ENCODE measurements at places on chromosomes 4 and X.

DNA sequence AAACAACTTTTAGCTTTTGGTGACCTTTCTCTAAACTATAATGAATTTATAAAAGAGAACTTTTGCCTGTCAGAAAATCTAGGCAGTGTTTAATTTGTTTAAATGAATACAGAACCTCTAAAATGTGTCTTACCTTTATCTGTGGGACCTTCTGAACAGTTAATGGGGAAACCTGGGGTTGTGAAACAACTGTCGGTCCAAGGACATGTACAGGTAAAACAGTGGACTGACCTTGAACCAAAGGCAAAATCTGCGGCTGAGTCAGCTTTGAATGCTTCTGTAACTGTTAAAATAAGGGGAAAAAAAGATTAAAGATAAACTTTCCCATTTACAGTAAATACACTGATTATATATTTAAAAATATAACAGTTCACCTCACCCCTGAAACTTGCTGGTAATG lies 65.1 kb downstream of the WNK3 start:
- DNase-seq = no peak

DNA sequence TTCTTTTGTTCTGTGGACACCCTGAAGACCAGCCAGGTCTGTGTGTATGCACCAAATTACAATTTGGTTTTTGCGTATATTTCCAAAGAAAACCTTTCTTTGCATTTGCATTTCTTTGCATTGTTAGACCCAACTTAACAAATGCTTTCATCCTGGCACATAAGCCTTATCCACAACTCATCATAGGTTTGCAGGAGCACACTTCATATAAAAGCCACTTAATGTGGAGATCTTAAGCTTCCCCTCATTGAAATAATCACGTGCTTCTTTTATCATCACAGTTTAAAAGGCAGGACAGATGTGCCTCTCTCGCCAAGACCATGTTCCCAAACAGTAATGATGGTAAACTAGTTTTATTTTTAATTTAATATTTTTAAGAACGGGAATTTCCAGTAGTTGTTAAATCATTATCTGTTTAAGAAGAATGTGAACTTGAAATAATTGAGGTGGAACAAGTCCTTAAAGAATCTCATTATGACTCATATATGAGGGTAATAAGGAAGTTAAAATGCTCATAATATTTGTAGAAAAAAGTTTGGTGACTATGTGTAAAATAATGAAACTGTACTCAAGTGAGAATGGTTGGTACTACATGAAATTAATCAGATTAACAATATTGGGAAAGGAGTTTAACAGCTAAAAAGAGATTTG lies 65.5 kb downstream of the GLRA3 start:
- DNase-seq = no peak

GRCh38 chrX:13482746-13483541 lies 86.5 kb upstream of the EGFL6 start:
- DNase-seq = no peak

GRCh38 chr4:139556724-139557555 lies 921 bp upstream of the SETD7 start:
- DNase-seq = peak; percentile 90

DNA sequence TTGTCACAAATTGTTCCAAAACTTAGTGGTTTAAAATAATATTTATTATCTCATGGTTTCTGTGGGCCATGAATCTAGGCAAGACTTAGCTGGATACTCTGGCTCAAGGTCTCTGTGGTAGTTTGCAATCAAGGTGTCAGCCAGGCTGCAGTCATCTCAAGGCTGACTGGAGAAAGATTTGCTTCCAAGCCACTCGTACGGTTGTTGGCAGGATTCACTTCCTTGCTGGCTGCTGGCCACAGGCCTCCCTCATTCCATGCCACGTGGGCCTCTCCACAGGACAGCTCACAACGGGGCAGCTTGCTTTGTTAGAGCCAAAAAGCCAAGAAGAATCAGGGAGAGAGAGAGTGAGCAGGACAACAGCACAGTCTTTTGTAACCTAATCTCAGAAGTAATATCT lies 101.4 kb downstream of the WWC2 start:
- DNase-seq = peak; percentile 14

- DNase-seq = no peak
Observed at GRCh38 chr4:147151763-147152162, 206.1 kb upstream of the TTC29 start.

- no peak for DNase-seq
Observed at GRCh38 chr4:88005076-88005475, 2.4 kb upstream of the PKD2 start.

DNA sequence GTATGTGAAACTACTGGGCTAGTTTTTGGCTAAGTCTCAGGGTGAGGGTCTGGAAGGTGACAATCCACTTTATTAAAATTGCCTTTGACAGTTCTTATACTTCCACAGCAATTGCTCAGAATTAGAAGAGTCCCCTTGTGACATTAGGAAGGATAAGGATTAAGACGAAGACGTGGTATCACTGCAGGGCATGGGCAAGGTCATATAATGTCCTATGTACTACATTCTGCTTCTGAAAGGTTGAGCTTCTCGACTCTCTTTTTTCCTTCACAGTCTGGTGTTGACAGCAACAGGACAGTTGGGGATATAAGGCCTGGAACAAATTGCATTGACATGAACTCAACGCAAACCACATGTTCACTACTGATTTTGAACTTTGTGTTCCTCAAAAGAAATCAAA lies 40.9 kb upstream of the PRDM5 start:
- no peak for DNase-seq

GRCh38 chr4:93263166-93263565 lies 565.4 kb upstream of the ATOH1 start:
- peak; percentile 76 for DNase-seq

DNA sequence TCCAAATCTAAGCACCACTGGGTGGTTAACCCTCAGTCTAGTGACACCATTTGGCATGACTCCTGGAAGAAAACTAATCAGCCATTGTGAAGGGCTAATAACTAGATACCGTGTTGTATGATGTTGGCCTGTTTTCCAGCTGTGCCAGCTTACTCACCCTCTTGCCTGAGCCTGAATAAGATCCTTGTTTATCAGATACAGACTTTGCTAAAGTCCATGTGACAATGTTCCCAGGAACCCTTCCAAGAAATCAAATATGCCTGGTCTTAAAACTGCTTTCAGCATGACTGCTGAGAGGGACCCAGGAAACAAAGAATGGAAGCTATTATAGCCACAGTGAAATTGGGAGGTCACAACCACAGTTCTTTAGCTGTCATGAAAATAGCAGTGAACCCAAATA lies 640.8 kb upstream of the INTU start:
- DNase-seq = peak; percentile 23

DNA sequence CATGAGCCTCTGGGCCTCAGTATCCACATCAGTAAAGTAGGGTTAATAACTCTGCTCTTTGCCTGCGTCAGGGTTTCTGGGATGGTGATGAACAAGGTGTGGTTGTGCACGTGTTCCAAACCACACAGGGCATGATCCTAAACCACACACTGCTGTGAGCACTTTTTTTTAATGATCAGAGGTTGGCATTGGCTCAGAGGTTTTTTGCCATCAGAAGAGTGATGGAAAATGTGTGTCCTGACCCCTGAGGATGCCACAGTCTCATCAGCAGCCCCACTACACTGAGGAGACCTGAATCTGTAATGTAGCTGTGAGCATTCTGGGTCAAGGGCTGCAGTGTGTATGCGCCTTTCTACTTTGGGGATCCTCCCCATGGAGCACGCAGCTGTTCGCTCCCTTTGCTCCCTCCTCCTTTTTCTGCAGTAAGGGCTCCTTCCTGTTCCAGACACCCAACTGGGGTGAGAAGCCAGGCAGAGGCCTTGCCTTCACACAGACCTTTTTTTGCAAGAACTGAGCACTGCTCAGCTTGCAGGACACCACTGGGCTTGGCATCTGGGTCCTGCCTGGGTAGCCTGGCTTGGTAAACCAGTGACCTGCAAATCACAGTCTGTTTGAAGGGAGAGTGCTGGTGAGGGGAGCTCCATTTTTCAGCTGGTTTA lies 87.5 kb downstream of the MAMLD1 start:
- DNase-seq = no peak

DNA sequence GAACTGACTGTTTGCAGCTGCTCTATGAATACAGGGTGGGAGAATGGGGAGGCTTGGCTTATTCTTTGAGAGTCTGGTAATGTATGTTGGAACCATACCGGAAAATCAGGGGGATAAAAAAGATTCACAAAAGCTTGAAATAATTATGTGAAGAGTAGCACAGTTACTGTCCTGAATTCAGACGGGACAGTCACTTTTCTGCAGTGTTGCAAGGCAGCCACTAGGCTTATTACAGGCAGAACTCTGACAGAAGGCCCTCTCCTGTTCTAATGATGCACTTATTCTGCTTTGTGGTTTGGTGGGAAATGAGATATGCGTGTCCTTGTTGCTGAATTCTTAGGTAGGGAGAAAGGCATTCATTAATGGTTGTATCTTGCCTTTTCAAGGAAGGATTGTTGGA lies 37.2 kb downstream of the GUCY1B1 start:
- no peak for DNase-seq

GRCh38 chr4:168705121-168705520 lies 208.3 kb downstream of the PALLD start:
- no peak for DNase-seq

DNA sequence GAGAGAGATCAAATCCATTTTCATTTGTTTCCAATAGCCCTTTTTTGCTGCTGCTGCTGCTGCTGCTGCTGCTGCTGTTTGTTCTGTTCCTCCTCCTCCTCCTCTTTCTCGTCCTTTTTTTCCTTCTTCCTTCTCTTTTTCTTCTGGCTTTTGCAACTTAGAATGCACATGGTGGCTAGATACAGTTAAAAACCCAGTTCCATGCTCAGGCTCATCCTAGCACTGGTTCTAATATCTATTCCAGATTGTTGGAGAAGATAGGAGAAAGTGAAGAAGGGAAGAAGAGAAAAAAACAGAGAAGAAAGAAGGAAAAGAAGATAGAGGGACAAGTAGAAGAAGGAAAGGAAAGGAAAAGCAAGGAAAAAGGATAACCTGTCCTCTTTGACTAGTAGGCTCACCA lies 39.7 kb downstream of the VSIG4 start:
- no peak for DNase-seq

- DNase-seq = no peak
Observed at GRCh38 chrX:155959018-155959587, 38.4 kb upstream of the IL9R start.

DNA sequence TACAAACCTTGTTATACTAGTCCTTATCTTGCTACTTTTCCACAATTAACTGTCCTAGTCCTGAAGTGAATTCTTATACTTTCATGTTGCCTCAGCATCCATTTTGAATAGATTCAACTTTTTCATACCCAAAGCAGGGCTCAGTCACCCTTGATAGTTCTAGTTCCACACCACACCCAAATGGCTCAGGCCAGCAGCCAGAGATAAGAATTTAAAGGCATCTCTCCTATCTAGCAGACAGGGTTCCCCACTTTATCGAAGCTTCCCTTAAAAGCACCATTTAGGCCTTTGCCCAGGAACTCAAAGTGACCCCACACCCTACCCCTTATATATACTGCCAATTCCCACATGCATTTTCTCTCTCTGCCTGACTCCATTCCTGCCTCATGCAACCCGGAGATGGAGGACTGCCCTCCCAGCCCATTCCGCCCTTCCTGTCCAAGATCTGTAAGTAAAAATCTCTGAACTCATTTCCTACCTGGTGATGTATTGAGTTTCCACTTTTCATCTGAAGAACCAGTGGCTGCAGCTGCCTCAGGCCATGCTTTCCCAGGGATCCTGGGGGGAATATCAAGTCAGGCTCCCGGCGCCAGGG lies 63.7 kb upstream of the TXK start:
- DNase-seq = no peak

GRCh38 chr4:149702414-149703293 lies 113.0 kb downstream of the IQCM start:
- DNase-seq = no peak

- no peak for DNase-seq
Observed at GRCh38 chrX:16386126-16386525, 218.8 kb downstream of the MAGEB17 start.

- DNase-seq = no peak
Observed at GRCh38 chrX:120774606-120775005, 101.1 kb downstream of the CT47B1 start.

GRCh38 chr4:13984991-13985800 lies 357.7 kb upstream of the BOD1L1 start:
- no peak for DNase-seq

GRCh38 chrX:74178536-74178935 lies 125.4 kb upstream of the ZCCHC13 start:
- no peak for DNase-seq

DNA sequence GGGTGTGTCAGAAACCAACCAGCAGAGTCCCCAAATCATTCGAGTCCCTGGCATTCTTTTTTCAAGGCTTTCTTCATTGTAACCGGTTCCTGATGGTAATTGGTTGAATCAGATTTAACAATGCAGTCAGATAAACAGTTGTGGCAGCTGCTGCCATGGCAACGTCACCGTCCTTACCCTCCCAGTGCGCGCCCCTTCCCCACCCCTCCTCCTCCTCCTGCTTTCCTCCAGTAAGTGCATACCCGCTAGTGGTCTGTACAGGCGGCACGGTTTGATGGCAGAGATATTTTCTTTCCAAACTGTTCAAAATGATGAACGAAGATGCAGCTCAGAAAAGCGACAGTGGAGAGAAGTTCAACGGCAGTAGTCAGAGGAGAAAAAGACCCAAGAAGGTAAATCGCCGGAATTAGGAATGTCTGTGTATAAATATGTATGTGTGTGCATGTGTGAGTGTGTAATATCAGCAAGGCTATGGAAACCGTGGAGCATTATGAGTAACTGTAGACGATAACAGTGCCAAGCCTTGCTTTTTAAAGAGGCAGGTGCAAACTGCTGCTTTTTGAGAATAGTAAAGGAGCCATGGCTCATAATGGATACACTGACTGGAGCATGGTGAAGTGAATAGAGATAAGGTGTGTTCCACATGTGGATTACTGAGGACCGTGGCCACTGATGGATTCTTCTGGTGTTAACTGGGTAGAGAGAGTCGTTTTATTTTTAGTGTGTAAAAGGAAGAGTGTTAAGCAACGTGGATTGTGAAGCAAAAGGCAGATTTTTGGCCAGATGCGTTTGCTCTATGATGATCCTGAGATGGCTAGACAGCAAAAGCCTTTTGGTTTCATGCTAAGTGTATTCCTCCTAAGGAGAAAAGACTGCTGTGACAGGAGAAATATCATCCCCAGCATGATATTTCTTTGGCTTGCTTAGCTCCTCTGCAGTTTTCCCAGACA lies at the start of gene ANK2:
ANK2 (plus strand) TSS at position 233 of the 950 bp plus-strand sequence; CDS start at position 309, 76 bp downstream.
- peak; percentile 93 for DNase-seq

DNA sequence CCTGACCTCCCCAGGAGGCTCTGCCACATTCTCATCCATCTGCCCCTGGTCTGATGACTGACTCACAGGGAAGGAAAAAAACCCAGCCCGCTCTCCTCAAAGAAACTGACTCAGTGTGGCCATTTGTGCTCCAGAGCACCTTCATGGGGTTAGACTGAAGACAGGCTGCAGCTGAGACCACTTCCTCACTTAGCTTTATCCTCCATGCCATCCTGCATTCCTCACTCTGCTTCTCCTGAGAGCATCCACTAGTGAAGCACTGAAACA lies 35.9 kb upstream of the HPSE start:
- no peak for DNase-seq

DNA sequence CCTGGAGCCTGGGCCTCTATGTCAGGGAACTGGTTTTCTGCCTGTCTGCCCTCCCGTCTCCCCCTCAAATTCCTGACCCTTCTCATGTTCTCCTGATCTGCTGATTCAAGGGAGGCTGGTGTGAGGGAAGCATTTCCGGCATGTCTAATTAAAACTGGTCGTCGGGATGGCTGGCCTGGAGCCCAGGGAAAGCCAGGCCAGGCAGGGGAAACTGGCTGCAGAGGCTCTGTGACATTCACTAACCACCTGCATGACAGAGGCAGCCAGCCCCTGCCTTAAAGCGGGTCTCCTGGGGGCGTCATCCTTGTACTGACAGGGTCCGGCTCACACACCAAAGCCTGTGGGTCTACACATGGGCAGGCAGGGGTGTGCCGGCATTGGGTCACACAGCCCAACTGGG lies 35.2 kb downstream of the ABLIM2 start:
- DNase-seq = no peak

Data from NCI-H69 (cell line).